ENCODE measurements at places on chromosomes 1 and 21.

DNA sequence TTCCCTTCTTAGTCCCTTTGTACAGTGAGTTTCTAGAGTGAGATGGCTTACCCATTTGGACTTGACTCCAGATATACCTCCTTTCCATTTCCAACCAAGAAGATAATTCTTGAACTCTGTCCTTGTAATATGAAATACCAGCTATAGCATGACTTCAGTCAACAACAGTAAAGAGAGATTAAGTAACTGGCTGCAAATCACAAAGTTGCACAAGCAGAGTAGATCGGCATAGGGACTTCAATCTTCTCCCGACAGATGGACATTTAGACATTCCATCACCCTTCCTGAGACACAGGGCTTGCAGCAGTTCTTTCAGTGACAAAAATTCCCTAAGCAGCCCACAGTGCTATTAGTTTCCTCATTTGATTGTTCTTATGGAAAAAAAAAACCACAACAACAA, 44.6 kb downstream of the JAK1 start:
- no peak for DNase-seq

DNA sequence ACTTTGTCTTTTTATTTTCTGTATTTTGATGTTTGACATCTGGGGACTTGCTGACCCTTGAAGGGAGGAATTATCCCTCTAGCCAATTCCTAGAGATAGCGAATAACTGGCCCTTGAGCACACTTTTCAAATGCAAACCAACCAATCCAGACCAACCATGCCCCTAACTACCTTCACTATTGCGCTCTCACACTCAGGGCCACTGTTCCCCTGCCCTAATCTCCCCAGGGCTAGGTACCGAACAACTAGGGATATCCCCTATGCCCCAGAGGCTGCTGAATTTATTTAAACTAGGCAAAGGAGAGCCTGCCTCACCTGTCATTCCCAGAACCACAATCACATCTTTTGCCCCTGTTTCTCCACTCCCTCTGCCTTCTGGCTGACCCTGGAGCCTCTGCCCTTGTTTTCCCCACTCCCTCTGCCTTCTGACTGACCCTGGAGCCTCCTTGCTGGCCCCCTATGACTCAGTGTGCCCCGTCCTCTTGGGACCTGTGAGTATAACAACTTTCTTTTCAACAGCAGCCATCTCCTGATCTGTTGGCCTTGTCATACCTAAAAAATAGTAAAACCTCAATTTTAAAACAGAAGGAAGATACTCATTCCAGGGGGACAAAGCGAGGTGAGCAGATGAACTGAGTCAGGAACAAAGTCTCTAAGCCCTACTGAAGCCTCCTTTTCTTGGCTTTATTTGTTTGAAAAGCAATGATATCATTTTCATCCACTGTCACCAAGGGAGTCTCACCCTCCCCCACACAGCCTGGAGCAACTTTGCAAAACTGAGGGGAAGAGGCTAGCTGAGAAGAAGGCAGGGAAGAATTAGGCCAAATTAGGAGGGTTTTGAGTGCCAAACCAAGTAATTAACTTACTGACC, 115.5 kb downstream of the NMNAT2 start:
- DNase-seq: no peak

- DNase-seq: no peak
Observed at GRCh38 chr1:26991310-26992116, 2.0 kb upstream of the TRNP1 start.

GRCh38 chr1:166261511-166261910, 94.7 kb upstream of the FAM78B start:
- DNase-seq: no peak

DNA sequence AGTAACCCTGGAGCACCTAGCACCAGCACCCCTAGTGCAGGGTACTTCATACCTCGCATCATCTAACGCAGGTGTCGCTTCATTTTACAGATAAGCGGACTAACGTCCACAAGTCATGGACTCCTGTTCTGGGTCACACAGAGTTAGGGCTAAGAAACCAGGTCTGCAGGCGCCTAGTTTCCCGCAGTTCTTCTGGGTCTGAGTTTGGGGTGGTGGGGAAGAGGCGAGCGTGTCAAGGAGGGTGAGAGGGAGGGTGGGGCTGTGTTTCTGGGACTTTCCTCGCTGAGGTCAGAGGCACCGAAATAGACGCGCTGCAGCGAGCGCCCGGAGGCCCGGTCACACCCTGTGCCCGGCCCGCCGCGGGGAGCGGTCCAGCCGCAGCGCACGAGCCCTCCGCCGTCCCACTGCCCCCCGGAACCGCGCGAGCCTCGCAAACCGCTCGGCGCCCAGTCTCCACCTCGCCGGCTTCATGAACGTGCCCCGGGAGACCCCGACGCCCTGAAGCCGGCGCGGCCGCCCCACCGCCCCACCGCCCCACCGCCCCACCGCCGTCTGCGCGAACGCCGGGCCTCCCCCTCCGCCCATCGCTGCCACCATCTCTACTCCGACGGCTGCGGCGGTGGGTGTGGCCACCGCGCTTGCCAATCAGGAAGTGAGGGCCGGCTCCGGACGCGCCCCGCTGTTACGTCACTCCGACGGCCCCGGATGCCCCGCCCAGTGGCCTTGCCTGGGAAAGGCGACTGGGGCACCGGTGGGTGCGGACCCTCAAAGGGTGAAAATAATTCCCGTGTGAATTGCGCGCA, 12.3 kb downstream of the IFI6 start:
- DNase-seq: peak; percentile 91

GRCh38 chr1:6603915-6604558, 1.4 kb upstream of the KLHL21 start:
- peak; percentile 47 for DNase-seq

All from LoVo (cell line).